ENCODE measurements at places on chromosomes 3 and 15.

DNA sequence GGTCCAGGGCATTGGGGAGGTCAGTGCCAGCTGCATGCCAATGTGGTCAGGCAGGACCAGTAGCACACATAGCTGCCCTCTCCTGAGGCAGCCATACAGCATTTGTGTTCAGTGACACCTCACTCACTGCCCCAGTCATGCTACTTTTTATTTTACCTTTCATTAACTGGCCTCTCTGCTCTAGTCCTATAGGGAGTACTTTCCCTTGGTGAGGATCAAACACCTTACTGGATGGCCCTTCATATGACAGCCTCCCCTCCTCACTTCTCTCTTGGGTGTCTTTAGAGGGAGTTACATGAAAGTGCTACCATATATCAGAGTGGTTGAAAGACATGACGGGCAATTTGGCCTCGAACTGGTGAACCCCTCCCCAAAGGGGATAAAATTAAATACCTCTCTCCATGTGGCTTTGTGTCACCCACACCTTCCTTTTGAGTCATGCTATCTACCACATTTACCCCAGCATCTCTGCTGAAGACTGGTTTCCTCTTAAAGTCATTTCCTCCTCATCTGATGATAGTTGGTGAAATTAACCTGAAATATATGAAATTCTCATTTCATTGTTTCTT is 17.6 kb downstream of the RLBP1 start:
- no peak for DNase-seq

GRCh38 chr15:25613134-25613533 is 174.3 kb upstream of the UBE3A start:
- DNase-seq = no peak

DNA sequence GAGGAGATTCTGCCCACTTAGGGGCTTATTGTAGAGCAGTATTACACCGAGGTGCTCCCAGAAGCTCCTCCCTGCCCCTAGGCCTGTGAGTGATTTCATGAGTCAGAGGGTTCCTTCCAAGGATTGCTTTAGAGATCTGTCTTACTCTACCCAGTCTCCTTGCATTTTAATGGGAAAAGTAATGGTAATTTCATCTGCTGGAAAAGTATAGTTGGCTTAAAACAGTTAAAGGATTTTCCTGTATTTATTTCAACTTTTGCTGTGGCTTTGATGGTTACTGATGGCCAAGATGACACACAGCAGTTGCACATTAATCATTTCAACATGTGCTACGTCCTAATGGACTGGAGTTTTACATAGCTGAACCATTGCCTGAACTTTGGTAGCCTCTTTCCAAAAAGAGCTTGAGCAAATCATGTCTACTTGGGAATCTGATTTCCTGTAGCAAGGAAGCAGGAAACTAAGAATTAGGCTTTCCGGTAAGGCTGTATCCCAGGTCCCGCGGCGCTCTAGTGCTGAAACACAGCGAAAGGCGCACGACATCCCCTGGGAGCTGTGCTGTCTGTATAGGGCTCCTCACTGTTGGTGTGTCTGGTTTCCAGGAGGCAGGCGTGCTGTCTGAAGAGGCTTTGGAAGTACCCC is 9.2 kb upstream of the PGPEP1L start:
- DNase-seq = no peak

GRCh38 chr15:78299101-78299930 is at the start of gene SKIC8:
TSS of gene SKIC8 (minus strand) at chr15:78299609. CDS start at chr15:78295686, 3,923 bp downstream.
- DNase-seq = peak; percentile 82

GRCh38 chr15:80514071-80514780 is 110.0 kb downstream of the ARNT2 start:
- DNase-seq = no peak

DNA sequence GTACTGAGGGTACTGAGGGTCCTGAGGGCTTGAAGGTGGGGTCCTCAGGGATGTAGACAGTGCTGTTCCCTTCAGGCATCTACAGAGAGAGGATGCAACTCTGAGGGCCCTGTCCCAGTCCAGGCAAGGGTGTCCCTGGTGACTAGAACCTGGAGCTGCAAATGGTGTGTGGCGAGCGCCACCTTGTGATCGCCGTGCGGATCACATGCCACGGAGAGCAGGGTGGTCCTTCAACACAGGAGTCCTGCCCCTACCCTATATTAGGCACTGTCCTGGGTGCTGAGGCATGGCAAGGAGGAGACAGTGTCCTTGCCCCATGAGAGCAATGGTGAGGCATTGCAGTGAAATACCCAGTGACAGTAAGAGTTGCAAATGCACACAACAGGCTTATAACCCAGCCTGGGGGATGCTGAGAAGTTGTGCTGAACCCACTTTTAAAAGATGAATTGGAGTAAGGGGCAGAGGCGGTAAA is 23.6 kb downstream of the RHCG start:
- DNase-seq = no peak

GRCh38 chr15:63417721-63418120 is 36.1 kb upstream of the CA12 start:
- DNase-seq = no peak

- DNase-seq = no peak
Measured at GRCh38 chr15:83605111-83605945, 48.6 kb upstream of the ADAMTSL3 start.

GRCh38 chr3:177622520-177622919 is 425.2 kb upstream of the TBL1XR1 start:
- DNase-seq = no peak

GRCh38 chr15:69475769-69476358 is 23.2 kb downstream of the RPLP1 start:
- peak; percentile 21 for DNase-seq

GRCh38 chr15:71049706-71050422 is 65.4 kb upstream of the THSD4 start:
- DNase-seq = no peak

GRCh38 chr15:90232196-90232595 is 1.5 kb downstream of the CIB1 start:
- DNase-seq = no peak

DNA sequence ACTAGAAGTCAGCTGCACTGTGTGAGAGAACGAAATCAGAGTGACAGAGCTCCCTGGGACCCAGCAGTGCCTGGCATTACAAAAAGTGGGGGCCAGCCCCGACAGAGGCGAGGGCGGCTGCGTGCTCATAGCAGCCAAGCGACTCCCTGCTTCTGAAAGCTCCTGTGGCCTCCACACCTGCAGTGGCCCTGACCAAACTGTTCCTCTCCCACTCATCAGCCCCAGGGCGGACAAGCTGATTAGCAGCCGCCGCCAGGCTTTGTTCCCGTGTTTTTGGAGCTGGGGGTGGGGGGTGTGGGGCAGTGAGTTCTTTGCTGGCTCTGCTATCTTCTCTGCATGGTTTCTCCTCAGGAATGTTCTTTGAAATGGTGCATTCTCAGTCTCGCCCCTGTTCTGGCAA is 58.1 kb downstream of the DGKG start:
- DNase-seq = no peak

DNA sequence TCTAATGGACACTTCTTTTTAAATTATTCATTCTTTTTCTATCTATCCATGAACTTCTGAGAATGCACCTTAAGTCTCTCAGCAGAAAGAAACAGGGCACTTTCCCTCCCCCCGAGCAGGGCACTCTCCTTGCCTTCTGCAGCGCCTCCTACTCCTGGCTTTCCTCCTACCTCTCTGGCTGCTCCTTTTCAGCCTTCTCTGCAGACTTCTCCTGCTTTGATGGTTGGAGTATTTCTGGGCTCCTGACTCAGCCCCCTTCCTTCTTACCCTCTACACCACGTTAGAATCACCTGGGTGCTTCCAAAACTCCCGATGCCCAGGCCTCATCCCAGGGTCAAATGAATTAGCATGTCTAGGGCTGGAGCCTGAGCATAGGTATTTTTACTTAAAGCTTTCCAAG is 3.4 kb downstream of the SCN5A start:
- no peak for DNase-seq
